ENCODE measurements at places on chromosomes 11 and 22.

DNA sequence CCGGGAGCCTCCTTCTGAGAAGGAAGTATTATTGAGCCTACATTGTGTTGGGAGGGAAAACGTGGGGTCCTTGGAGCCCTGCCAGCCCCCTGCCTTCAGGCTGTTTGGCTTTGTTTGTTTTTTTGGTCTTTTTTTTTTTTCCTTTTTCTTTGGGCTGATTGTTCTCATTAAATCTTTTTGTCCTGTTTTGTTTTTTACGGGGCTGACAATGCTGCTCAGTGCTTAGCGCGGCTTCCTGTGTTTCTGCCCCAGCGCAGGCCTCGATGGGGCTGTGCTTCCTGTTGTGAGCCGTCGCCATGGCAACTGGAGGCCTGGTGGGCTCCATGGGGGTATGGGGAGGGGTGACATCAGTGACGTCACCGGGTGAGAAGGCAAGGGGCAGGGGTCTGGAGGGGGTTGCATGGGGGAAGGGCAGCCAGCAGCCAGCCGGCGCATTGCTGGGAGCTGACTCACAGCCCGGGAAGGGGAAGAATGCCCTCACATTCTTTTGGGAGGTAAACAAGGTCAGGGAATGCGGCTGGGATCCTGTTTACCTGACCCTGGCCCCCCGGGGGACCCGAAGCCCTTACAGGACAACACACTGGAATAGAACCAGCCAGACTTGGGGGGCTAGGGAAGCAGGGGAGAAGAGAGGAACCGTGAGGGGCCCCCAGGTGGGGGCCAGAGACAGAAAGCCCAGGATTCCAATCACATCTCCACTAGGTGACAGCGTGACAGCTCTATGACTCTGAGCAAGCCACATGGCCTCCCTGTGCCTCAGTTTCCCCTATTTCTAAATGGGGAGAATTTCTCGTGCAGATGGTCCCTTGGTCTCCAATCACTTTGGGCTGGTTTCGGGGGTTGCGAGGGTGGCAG is 22.2 kb upstream of the CBX7 start:
- no peak for DNase-seq

GRCh38 chr11:396948-397548 is 3.0 kb downstream of the PKP3 start:
- DNase-seq, result no peak

GRCh38 chr11:85347291-85347690 is 279.9 kb downstream of the DLG2 start:
- DNase-seq, result no peak

- no peak for DNase-seq
These were observed 3.4 kb downstream of the OVOL1 start for GRCh38 chr11:65790104-65790901.

DNA sequence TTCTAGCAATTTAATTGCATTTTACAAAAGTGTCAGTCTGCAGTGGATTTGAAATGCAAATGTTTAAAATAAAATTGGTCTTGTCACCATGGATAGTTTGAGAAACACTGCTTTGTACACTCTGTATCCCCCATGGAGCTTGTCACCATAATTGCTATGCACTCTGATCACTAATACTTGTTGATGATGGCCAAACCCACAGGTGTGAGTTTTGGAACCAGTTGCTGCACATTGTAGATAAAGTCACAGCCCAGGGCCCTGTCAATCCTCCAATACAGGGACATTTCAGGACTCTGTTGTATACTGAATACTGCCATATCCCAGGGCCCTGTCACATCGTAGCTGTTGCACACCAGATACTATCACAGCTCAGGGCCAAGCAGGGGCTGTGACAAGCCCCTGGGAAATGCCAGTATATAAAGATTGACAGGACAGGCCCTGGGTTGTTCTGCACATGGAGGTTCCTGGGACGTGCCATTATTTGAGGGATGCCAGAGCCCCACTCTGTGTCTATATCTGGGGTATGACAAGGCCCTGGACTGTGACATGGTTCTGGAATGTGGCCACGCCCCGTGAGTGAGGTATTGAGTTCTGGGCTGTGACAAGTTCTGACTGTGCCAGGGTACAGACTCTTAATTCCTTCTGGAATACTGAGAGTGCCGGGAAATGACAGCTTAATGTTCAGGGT is 27.9 kb upstream of the SMPD1 start:
- no peak for DNase-seq

GRCh38 chr11:40974186-40974795 is 485.2 kb downstream of the LRRC4C start:
- no peak for DNase-seq

GRCh38 chr11:17383461-17383860 is 5.0 kb downstream of the KCNJ11 start:
- no peak for DNase-seq

GRCh38 chr11:69167130-69167915 is 11.6 kb downstream of the SMIM38 start:
- no peak for DNase-seq

GRCh38 chr22:37431801-37432707 is 4.8 kb upstream of the ELFN2 start:
- no peak for DNase-seq

- no peak for DNase-seq
These were observed 822 bp downstream of the MARK2 start for GRCh38 chr11:63839508-63840355.

GRCh38 chr11:39569789-39570188 is 1889.7 kb downstream of the LRRC4C start:
- DNase-seq, result no peak

DNA sequence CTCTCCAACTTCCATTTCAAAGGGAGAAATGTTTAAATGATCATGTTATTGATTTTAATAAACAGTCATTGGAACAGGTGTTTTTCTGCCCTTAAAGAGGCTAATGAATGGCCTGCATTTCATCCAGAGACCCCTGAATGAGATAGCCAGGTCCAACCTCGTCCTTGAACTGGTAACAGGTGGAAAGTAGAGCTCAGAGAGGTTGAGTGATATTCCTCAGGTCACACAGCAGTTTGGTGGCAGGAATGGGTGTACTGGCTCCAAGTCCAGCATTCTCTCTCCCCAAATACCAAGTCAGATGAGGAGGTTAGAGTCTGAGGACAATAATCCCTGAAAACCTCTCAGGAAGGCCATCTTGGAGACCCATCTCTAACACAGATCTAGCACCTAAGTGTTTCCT is 81.7 kb upstream of the ANO1 start:
- no peak for DNase-seq

DNA sequence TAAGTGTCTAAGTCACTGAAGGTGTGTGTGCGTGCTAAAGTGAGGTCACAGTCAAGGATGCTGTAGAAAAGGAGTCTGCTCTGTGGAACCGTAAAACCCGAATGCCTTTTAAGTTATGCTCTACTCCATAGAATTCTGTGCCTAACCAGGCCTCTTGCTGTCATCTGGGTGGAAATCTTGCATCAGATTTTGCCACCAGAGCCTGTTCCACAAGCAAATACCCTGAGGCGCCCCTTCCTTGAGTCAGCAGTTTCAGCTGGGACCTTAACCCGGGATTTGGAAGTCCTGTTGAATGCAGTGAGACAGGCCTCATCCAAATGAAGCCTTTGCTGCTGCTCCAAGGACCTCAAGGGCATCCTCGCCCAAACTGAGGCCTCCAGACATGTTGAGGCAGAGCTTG is 109.8 kb downstream of the WNT11 start:
- no peak for DNase-seq

DNA sequence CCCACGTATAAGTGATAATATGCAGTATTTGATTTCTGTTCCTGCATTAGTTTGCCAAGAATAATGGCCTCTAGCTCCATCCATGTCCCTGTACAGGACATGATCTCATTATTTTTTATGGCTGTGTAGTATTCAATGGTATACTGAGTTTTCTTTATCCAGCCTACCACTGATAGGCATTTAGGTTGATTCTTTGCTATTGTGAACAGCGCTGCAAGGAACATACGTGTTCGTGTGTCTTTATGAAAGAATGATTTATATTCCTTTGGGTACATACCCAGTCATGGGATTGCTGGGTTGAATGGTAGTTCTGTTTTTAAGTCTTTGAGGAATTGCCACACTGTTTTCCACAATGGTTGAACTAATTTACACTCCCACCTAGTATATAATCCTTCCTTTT is 1.5 kb upstream of the FAM111A start:
- DNase-seq, result no peak

GRCh38 chr22:46667245-46667623 is 47.0 kb downstream of the GRAMD4 start:
- DNase-seq, result no peak

DNA sequence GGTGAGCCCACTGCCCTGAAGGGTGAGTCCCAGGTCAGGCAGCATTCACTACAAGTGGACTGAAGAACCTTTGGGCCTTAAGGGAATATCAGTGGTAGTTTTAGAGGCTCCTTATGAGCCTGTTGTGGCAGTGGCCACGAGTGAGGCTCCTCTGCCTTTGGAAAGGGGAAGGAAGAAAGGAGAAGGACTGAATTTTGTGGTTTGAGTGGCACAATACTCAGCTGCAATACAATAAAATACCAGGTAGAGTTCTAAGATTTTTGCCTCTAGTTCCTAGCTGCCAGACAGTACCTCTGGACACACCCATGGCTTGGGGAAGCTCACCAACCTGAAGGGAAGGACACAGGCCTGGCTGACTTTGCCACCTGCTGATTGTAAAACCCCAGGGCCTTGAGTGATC is 260.9 kb downstream of the DYNC2H1 start:
- no peak for DNase-seq

DNA sequence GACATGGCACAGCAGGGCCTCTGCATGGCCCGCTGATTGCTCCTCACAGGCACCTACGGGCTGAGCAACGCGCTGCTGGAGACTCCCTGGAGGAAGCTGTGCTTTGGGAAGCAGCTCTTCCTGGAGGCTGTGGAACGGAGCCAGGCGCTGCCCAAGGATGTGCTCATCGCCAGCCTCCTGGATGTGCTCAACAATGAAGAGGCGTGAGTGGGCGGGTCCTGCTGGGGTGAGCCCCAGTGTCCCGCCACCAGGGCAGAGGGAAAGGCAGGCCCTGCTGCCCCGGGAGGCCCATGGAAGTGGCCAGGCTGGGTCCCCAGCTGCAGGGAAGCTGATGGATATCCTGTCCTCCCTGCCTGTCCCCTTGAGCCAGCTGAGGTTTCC is 18.6 kb upstream of the DGCR8 start:
- no peak for DNase-seq

DNA sequence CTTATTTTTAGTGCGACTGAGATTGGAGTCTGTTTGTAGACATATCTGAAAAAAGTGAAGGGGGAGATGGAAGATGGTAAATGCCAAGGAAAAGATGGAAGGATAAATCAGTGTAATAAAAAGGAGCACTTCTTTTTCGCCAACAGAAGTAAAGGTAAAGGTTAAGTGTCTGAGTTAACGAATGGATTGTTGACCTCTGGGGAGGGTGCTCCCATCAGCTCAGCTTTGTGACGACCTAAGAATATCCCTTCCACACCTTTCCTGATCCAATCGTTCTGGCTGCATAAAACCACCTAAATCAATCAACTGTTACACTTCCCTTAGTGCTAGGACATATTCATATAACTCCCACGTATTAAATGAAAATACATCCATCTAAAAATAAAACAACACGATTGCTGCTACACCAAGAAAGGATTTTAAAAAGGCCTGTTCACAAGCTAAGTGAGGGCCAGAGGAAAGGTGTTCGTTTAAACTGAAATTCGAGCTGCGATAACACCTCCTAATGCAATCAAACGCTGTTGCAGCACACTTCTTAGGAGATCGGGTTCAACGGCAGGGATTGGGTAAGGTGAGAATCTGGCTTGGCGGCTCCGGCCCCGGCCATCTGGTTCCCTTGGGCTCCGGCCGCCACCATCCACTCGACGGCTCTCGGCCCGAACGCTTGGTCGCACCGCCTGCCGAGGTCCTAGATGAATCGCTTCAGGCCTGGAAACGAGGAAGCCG is 658 bp downstream of the C11orf71 start:
- no peak for DNase-seq

Measured in stimulated activated CD8-positive, alpha-beta memory T cell treated with anti-CD3 and anti-CD28 coated beads, Interleukin-15, amount 100 ng/mL, for 4 hours (primary cell).